ENCODE measurements at places on chromosomes 2 and 18. TPM values are rescaled to one million over a fixed set of nuclear protein-coding genes. Genes with fewer than 3 reads are reported as not detected.

DNA sequence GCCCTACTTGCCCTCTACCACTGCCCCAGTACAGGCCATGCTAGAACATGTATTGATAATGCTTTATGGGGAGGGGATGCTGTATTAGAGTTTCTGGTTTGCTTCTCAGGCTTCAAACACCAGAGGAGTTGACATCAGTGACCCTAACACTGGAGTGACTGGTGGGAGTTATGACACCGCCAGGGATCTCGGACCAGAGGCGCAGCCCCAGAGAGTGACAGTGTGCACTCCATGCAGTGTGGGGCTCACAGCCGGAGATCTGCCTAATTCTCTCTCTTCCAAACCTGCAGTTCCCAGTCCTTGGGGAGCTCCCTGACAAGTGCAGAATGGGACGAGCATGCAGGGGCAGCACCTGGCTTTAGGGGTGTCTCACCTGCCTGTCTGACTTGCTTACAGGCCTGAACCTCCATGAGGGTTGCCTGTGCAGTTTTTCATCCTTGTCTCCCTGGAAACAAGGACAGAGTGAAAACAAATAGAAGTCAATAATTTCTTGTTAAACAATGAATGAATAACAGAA, 244.9 kb upstream of the MYT1L start:
- no peak for DNase-seq

DNA sequence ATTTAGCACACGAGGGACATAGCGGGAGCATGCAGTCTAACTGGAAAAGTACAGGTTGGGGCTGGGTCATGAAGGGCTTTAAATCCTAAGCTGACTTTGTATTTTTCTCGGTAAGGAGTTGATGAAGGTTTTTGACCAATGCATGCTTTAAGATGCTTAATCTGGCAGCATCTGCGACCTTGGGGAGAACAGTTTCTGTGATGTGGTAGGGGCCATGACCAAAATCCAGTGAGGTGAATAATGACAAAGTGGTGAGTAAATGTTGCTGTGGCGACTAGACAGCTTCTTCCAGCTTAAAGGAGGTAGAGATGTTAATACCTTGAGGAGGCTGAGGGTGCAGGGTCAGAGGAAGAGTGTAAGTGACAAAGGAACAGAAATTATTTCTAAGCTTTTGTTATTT, 174.6 kb upstream of the ALPP start:
- DNase-seq = peak; percentile 11

- no peak for DNase-seq
Observed at GRCh38 chr2:240509667-240510512, 47.9 kb downstream of the ANKMY1 start.

UGT1A7 gene
- total RNA-seq = not detected

GRCh38 chr2:119682578-119682977, 3.6 kb downstream of the TMEM177 start:
- DNase-seq = no peak

ANO7 gene
- 5.4 TPM for total RNA-seq

NEU2 gene
- total RNA-seq = not detected

DNA sequence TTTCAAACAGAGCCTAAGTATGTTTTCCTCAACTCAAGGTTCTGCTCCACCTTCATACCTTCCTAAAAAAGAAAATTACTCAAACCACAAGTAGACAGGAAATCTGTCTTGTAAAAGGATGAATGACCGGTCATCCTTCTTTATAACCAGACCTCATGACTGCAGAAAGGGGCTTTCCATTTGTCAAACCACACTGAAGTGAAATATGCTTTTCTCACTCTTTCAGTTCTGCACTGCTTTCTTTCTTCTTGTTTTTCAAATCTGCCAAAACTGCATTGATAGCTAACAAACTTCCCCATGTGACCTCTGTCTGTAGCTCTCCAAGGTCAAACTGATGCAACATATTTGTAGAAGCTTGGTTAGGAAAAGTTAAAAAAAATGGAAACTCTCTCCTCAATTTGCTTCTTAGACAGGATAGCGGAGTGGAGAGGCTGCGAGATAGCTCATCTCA, 308.9 kb upstream of the CCDC68 start:
- no peak for DNase-seq

GRCh38 chr18:48123324-48123723, 192.9 kb upstream of the SMAD2 start:
- DNase-seq = no peak

DNA sequence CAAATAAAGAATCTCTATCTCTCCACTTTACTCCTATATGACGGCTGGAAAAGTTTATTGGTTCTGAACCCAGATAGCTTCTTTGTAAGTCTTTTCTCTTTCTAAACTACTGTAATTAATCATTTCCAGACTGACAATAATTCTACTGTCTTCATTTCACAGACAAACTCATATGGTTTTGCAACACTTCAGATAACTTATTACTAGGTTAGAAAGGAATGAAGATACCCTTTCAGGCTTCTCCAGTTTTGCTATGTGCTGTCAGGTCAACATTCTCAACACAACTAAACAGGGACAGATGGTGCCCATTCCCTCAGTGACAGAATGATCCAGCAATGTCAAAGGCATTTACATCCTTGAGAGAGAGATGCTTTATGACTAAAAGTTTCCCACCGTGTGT, 198.5 kb upstream of the ITGA4 start:
- DNase-seq = no peak

CLEC4F gene
- total RNA-seq = not detected

GRCh38 chr2:26299471-26300101, 46.4 kb upstream of the SELENOI start:
- DNase-seq = peak; percentile 35

DNA sequence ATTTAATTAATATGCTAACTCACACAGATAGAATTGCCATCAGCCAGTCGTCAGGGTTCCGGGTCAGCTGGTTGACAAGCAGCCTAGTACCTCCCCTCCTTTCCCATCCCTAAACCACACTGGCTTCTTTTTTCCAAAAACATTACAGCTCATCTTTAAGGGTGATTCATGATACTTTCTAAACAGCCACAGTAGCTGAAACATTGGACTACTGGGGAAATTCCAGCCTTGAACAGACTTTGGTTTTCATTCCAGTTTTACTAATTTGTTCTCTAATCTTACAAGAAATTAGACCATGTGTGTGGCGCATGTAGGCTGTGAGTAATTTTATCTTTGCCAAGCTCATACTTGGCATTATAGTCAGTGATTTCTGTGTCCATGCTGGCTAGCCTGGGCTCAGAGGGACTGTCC, 110.8 kb downstream of the FMNL2 start:
- no peak for DNase-seq

GRCh38 chr2:121454549-121455090, 76.1 kb upstream of the RNU4ATAC start:
- DNase-seq = no peak

GRCh38 chr2:153519257-153519875, 40.8 kb upstream of the RPRM start:
- DNase-seq = peak; percentile 75

DNA sequence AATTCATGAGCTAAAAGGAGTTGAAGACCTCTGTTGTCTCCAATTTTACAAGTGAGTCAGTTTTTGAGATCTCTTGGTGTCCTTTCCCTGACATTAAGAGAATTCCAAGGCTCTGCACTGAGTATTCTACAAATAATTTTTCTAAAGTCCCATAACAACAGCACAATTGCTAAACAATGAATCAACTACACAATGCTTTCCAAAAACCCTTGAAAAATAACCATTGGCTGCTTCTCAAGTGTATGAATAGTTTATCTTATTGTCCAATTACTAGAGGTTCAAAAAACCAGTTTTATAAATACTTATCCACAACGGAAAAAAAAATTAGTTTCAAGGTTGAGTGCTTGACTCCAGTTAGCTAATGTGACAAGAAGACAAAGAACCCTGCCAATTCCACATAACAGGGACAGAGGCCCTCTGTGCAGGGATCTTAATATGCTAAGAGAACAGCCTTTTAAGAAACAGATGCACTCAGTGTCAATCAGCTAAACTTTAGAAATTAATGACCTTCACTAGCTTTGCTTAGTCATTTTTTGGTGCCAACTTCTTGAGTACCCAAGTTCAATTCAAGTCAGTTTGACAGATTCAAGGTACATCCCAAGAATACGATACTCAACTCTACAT, 266.6 kb upstream of the CYP26B1 start:
- no peak for DNase-seq

GRCh38 chr2:219252900-219253752, at the start of gene TUBA4B:
Gene TUBA4B, plus strand, starts transcription at chr2:219253243. Its CDS starts 165 bp downstream, at chr2:219253408.
- peak; percentile 70 for DNase-seq

GRCh38 chr18:40851014-40851429, 1104.0 kb upstream of the PIK3C3 start:
- no peak for DNase-seq

GRCh38 chr2:230327418-230328154, 593 bp downstream of the SP140L start:
- peak; percentile 38 for DNase-seq

PSD4 gene
- total RNA-seq = 251 TPM
